CMK (cell line): ENCODE measurements at places on chromosomes 12 and 14.

GRCh38 chr14:61602003-61602732 lies 93.1 kb upstream of the HIF1A start:
- no peak for DNase-seq

DNA sequence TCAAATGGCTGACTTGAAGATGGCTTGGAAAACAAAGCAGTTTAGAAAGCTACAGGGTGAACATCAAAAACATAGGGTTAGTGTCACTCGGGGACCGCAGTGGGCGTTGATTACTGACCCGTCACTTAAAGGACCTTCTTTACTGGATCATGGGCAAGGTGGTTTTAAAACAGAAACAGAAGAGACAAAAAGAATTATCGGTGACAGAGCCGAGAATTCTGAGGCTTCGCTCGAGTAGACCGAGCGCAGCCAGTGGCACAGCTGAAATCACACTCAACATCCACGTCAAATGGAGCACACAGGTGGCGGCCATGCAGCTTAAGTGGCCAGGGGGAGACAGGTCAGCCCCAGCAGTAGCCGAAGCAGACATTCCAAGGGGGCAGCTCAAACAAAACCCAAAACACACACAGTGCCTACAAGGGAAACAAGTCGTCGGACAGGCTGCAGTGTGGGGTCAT lies 17.3 kb downstream of the SNRNP35 start:
- DNase-seq: no peak

DNA sequence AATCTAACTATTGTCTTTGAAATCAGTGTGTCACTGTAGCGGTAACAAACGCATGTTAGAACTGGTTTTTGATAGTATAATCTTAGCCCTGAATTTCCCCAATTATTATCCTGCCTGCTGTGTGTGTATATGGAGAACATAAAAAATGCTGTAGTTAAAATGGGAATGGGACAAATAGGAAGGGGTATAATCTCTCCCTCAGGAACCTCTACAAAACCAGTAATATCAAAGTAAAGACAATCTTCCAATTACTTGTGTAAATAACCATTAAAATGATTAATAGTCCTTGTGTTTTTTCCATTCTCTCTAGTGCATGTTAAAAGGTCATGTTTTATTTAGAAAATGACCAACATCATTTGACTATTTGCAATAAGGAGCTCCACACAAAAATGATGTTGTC lies 200.1 kb upstream of the TMTC1 start:
- DNase-seq: no peak

GRCh38 chr12:14567351-14568162 lies at the start of gene PLBD1:
TSS of gene PLBD1 (minus strand) at chr12:14567883. CDS start at chr12:14567696, 187 bp downstream.
- DNase-seq: no peak

DNA sequence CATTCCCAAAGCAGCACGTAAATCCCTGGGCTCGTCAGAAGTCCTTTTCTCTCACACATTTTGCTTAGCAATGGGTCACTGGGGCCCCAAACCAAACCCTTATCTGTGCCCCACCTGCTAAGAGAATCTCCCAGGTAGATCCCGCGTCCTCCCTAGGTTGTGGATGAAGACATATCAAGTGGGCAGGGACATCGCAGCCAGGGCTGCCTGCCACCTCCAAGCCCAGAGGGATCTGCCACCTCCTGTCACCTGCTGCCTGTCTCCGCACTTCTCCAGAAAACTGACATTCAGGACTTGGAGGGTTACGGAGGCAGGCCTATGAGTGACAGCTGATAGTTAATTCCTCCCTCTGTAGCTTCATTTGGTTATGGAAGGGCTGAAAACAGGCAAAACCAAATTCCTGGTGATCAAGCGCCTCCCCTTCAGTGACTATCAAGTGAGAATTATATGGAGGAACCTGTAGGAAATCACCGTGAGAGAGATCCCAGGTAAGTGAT lies 19.5 kb downstream of the BCL11B start:
- no peak for DNase-seq

GRCh38 chr14:90820958-90821357 lies 4.7 kb upstream of the TTC7B start:
- no peak for DNase-seq

- DNase-seq: no peak
Observed at GRCh38 chr12:121804417-121805111, 755 bp downstream of the SETD1B start.

- DNase-seq: no peak
Observed at GRCh38 chr12:66072135-66072534, 58.4 kb downstream of the LLPH start.

- no peak for DNase-seq
Observed at GRCh38 chr14:35366521-35366976, 38.0 kb downstream of the NFKBIA start.

GRCh38 chr14:66442953-66443571 lies 43.1 kb upstream of the CCDC196 start:
- DNase-seq: no peak

DNA sequence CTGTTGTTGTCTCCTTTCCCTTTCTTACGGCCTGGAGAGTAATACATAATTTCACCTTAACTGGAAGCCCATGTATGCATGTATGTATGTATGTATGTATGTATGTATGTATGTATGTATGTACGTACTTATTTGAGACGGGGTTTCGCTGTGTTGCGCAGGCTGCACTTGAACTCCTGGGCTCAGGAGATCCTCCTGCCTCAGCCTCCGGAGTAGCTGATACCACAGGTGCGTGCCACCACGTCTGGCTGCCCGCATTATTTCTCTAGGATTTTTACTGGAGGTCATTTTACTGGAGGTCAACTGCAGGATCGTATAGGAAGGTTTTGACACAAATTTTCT lies 644 bp upstream of the OS9 start:
- DNase-seq: no peak

- no peak for DNase-seq
Observed at GRCh38 chr14:76490735-76491134, 114.8 kb downstream of the ESRRB start.
